ENCODE measurements at places on chromosomes 4 and X.

DNA sequence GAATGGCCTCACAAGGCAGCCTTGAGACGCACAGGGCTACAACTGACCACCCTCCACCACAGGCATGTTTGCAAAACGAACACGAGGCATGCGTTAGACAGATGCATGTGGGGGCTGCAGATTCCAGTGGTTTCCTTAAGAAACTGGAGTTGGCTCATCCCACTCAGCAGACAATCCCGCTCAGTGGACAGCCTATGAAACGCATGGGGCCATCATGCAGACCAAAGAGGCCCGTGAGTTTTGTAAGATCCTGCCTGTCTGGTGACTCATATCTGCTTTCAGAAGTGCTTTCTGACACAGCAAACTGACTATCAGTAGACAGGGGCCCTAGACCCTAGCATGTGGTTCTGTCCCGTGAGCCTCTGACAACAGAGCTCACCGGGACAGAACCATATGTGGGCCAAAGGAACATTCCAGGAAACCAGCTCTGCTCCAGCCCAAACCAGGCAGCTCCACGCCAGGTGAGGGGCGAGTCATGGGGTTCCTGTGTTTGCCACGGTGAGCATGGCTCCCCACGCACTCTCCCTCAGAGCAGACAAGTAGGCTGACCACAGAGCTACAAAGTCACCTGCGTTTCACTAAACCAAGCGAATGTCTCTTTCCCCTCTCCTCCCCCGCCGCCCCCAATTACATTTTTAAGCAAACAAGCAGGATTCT is 74.4 kb downstream of the MTMR1 start:
- DNase-seq: no peak

DNA sequence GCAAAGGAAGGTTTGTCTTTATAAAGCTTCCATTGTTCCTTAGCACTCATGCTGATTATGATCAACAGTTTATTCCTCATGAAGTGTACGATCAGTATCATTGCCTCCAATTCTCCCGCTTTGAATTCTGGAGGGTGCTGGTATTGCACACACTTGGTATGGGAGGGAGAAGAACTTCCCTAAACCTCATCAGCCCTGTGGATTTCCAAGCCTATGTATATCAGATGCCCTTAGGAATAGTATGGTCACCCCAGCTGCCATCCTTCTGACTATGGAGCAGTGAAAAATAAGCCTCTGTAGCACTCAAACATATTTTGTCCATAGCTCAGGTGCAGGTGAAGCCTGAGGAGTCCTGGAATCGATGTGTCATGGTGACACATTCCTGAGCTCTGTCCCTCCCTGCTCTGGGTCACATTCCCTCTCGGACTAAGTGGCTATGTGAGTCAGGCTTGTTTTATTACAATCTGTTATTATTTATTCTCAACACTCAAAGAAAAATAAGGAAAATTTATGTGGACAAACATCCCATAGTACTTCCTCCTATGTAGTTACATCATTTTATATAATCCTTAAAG is 2.0 kb upstream of the ZDHHC9 start:
- no peak for DNase-seq

- DNase-seq: no peak
Measured at GRCh38 chrX:27740933-27741332, 66.9 kb upstream of the MAGEB10 start.

GRCh38 chr4:86443495-86443894 is 83.6 kb upstream of the MAPK10 start:
- DNase-seq: no peak

- DNase-seq: peak; percentile 25
Measured at GRCh38 chr4:106201373-106201772, 114.6 kb downstream of the TBCK start.

DNA sequence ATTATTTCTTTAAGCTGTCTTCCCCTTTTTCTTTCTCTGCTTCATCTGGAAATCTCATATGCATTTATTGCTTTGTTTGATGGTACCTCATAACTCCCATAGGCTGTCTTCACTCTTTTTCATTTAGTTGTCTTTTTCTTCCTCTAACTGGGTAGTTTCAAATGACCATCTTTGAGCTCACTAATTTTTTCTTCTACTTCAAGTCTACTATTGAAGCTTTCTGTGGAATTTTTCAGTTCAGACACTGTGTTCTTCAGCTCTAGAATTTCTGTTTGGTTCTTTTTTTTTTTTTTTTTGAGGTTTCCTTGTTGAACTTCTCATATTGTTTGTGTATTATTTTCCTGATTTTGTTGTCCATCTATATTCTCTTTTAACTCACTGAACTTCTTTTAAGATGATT is 23.0 kb downstream of the CASK start:
- DNase-seq: no peak

DNA sequence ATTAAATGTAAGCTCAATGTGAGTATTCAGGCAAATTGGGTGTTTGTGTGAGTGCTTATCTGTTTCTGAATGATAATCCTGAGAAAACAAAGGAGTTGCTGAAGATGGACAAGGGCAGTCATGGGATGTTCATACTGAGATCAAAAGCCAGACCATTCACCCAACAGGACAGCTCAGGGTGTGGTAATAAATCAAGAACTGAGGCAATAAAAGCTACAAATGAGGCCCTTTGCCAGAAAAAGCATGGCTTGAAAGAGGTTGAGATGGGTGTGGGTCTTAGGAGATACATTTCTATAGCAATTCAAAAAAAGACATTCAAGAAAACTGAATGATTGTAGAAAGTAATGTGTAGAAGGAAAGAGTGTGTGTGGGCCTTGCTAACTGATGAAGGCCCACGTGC is 425.8 kb upstream of the BOD1L1 start:
- no peak for DNase-seq

GRCh38 chr4:3872834-3873313 is 106.7 kb downstream of the ADRA2C start:
- no peak for DNase-seq

DNA sequence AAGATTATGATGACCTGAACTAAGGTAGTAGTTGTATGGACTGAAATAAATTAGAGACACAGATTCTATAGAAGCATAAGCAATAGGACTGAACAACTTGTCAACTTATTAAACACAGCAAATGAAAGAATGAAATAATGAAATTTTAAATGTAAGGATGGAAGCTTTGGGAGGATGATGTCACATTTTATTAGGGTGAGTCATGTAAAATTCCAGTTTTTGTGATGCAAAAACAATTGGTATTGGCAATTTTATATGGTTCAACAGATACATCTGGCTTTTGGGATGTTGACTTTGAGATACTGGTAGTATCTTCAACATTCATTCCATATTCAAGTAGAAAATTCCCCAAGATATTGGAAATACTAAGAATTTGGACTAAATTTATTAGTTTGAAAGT is 72.7 kb upstream of the IL15 start:
- DNase-seq: no peak

- DNase-seq: no peak
Measured at GRCh38 chr4:8219236-8219635, 20.1 kb downstream of the SH3TC1 start.

DNA sequence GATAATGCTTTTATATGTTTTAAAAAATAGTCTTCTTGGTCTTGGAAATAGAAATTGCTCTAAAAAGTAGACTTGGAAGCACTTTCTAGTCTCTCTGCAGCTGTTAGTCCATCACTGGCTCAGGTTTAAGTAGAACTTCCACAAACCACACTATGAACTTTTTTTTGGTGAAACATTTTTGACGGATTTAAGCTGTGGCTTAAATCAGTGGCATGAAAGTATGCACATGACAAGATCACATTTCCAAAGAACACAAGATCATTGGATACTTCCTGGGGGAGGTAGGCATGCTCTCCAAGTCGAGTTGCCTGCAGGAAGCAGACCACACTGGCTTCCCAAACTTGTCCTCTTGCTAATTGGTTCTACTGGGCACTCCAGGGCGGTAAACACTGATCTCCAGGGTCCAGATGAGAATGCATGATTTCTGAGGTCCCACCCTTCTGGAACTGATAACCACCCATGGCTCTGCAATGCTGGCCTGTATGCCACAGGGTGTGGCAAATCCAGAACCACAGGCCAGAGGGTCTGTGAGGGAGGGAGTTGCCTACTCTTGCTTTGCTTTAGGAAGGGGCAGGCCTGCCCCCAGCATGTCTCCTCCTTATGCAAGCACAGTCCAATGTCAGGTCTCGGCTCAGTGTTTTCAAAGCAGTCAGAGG is 331.9 kb upstream of the SFRP2 start:
- no peak for DNase-seq

GRCh38 chr4:17134565-17134964 is 236.1 kb upstream of the LDB2 start:
- no peak for DNase-seq

GRCh38 chrX:45445745-45446412 is 245.2 kb upstream of the DIPK2B start:
- peak; percentile 50 for DNase-seq

DNA sequence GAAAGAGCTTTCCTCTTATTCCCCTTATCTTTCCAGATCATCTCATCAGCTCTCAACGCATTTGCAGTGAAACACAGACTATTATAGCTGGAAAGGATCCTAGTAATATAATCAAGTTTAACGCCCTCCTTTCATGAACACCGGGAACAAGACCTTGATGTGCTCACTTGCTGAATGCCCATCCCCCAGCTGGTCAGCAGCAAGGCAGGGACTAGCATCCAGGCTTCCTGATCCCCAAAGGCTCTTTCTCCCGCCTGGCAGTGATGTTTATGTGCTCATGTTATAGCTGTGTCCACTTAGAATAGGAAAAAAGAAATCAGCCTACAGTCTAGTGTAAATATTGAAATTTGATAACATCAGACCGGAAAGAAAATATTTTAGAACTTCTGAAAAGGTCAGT is 24.6 kb downstream of the GPC4 start:
- DNase-seq: no peak

- DNase-seq: no peak
Measured at GRCh38 chr4:83831588-83831987, 295.7 kb downstream of the GPAT3 start.

GRCh38 chr4:147839200-147839599 is 107.3 kb downstream of the ARHGAP10 start:
- DNase-seq: no peak

DNA sequence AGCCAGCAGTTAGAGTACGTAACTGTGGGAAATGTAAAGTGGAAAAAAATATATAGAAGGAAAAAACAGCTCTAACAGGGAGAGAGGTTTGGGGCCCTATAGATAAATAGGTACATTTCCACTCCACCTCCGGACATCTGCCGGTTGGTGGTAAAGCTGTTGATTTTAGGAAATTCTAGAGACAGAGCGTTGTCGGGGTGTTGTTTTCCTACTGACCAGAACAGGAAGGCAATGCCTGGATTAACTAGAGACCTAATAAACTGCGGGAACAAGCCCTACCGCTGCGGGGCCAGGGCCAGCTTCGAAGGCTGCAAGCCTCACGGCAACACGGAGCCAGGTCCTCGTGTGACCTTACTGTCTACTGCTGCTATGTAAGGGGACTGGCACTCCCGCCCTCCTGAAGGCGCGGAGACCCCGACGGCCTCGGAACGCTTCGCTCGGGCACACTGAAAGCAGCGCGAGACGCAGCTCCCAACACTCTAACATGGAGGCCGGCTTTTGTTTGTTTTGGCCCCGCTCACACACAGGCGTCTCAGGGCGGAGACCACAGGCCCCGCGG is 702 bp upstream of the CDKN2AIP start:
- no peak for DNase-seq

DNA sequence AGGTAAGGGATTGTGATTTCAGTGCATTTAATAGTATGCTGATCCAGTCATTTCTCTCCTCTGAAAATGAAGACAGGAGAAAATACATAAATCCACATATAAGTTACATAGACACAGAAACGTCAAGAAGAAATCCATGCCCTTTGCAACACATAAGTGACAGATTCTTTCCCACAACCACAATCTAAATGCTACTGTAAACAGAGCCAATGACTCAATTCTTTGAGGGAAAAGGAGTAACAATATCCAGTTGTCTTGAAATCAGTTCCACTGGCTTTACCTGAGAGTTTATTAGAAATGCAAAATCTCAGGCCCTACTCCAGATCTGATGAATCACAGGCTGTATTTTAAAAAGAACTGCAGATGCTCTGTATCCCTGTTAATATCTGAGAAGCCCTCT is 66.4 kb downstream of the ARAP2 start:
- no peak for DNase-seq

DNA sequence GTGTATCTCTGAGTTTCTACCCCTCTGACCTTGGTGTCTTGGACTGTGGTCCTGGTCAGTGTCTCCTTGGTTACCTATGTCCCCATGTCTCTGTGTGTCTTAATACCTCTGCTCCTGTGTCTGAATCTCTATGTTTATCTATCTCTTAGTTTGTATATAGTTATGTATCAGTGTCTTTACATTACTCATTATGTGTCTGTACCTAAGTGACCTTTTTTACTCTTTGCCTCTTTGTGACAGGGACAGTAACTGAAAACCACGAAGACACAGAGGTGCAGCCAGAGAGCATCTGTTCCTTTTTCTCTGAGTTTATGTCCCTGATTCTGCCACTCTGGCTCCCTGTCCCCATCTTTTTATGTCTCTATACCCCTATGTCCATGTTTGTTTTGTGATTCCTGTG is 49.4 kb downstream of the ITIH6 start:
- no peak for DNase-seq

DNA sequence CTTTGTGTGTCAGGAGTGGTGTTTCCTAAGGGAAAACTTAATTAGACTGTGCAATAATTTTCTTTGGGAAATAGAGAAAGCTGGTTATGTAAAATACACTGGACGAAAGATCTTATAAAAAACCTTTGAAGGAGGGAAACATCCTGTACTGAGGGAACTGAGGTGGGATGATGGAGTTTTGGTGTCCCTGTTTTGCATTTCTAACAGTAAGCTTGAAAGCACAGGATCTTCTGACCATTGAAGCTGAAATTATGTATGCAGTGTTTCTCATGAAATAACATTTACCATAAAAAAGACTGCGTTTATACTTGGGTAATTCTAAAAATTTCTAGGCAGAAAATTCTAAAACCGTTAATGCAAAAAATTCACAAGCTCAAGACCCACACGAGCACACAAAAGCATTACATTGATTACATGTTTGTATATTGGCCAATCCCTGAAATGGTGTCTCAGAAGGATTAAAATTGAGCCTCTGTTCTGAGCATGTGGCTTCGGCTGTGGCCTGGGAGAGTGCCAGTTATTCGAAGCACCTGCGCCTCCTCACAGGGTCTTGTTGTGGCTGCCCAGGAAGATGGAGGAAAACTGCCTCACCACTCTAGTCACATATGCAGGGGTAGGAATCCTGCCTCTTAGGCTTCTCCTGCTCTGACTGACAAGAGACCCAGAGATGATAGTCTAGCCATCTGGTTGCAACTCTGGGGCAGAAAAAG is 49.5 kb downstream of the JADE3 start:
- DNase-seq: no peak

DNA sequence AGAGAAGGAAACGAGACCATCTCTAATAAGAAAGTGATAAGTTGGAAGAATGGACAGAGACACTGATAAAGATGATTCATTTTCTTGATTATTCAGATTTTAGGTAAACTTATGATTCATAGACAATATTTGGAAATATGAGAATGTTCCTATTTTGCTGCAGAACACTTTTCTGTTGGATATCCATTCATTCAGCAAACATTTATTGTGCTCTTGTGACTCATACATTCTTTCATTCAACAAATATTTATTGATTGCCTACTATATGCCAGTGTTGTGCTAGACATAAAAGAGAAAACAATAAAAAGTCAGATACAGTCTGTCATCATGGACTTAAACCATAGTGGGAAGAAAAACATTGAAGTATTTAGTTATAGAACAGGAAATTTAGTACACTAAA is 1232.0 kb downstream of the STIM2 start:
- DNase-seq: no peak

GRCh38 chr4:122259849-122260248 is 107.7 kb downstream of the BLTP1 start:
- no peak for DNase-seq
